ENCODE measurements at places on chromosomes 2 and 18.

- DNase-seq, result no peak
Measured at GRCh38 chr18:44855681-44856080, 175.0 kb downstream of the SETBP1 start.

- no peak for DNase-seq
Measured at GRCh38 chr18:62847081-62847480, 131.7 kb downstream of the PHLPP1 start.

GRCh38 chr2:64846177-64846576, 143.0 kb upstream of the SLC1A4 start:
- no peak for DNase-seq

- no peak for DNase-seq
Measured at GRCh38 chr2:179424571-179424970, 159.9 kb upstream of the SESTD1 start.

DNA sequence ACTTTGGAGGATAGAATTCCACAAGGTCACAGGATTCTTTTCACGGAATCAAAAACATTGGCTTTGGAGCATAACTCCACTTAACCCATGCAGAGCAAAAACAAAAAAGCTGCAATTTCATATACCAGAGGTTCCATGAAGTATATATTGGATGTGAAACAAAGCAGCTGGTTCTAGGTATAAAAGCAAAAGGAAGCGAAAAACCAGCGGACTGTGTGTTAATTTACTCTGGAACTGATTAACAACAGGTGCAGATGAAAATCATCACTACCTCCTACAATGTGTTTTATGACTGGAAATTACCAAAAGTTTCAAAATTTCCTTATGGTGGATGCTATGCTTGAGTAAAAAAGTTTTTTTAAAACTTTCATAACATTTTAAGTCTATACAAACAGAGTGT, 54.4 kb upstream of the LINC00305 start:
- DNase-seq, result no peak

GRCh38 chr2:160294339-160294803, 94.3 kb upstream of the ITGB6 start:
- DNase-seq, result no peak

DNA sequence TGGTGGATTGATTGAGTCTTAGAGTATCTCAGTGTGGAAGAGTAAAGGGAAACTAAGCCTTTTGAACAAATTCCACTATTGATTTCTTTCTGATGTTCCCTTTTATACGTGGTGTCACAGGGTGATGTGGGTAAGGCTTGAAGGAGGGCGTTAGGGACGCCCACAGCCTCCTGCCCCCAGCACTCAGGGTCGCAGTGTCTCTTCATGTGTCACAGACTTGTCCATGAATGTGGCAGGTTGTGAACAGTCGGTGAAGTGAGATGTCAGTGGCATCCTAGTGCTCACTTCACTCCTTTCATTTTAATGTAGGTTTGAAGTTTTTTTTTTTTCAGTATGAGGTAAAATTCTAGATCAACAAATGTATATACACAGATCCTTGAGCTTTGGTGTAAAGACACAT, 123.2 kb upstream of the IL1R2 start:
- no peak for DNase-seq

GRCh38 chr2:63539416-63540162, 48.7 kb downstream of the WDPCP start:
- DNase-seq, result no peak

- DNase-seq, result no peak
Measured at GRCh38 chr2:55879976-55880375, 43.6 kb downstream of the EFEMP1 start.

DNA sequence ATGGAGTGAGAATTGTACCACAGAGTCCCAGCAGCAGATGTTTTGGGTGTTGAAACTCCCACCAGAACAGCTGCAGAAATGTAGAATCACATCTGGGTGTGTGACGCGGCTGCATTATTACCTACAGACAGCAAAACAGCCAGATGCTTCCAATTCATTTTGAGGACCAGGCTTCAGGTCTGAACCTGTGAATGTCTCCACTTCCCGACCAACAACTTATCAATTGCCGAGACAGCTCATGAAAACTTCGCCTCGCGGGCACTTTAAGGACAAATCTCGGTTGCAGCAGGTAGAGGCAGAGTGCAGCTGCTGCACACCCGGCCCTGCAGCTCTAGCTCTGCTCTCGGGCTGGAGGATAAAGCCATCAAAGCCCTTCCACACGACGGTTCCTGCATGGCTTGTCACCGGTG, 202.0 kb downstream of the HRH4 start:
- DNase-seq, result no peak

GRCh38 chr18:75204269-75204731, 4.6 kb downstream of the PTGR3 start:
- DNase-seq, result no peak

GRCh38 chr2:54287532-54287931, 31.5 kb upstream of the TSPYL6 start:
- no peak for DNase-seq

DNA sequence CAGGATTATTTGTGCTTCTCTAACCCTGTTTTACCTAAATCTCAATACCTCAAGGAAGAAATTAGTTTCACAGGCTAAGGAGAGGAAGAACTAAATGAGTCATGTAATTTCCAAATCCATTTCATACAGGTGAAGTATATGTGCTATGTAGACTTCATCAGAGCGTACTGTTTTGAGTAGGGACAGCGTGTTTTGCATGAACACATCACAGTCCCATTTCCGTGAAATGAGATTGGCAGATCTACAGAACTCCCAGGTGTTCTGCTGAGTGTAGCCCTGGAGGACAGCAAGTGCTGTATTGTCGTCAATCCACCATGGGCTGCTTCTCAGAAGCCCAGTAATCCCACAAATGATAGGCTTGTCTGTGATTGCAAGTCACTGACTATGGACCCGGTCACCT, 97.7 kb downstream of the XRCC5 start:
- no peak for DNase-seq

All from NCI-H2081 (cell line).